Stimulated activated CD4-positive, alpha-beta T cell treated with anti-CD3 and anti-CD28 coated beads, Interleukin-1b, Interleukin-23, amount 100 ng/mL, for 48 hours (primary cell): ENCODE measurements at places on chromosomes 2 and 18.

GRCh38 chr2:70411483-70412125 is 109.7 kb upstream of the FAM136A start:
- no peak for DNase-seq

- DNase-seq, result no peak
Observed at GRCh38 chr2:69299772-69300516, 87.1 kb downstream of the GFPT1 start.

DNA sequence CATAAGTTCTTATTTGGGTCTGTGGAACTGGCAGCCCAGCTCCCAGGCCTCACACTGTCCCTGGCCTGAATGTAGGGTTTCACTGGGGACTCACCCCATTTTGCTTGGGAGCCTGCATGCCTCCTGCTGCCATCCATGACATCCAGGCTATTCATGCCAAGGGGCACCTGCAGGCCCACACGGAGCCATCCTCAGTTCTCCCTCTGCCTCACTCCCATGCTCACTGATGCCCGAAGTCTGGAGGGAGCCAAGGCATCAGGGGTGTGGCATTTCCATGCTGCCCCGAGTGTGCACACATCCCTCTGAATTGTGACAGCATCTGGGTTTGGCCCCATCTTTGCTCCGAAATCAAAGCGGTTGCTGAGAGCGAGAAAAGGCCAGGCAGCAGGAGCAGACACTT is 67.4 kb upstream of the ZNF804A start:
- no peak for DNase-seq

DNA sequence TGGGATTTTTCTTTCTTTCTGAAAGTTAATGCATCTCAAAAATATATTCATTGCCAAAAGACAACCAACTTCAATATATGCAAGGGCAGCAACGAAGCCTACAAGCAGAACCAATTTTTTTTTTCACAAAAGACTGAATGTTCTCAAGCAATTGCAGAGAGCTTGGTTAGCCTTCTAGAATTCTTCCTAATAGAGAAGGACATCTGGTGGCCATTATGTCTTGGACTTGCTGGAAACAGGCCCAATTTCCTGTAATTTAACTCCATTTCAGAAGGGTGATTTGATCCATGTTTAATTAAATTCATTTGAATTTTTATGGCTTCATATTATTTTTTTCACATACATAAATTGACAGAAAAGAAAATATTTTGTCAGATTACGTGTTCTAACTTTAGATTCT is 208.0 kb downstream of the TPGS2 start:
- DNase-seq, result no peak

DNA sequence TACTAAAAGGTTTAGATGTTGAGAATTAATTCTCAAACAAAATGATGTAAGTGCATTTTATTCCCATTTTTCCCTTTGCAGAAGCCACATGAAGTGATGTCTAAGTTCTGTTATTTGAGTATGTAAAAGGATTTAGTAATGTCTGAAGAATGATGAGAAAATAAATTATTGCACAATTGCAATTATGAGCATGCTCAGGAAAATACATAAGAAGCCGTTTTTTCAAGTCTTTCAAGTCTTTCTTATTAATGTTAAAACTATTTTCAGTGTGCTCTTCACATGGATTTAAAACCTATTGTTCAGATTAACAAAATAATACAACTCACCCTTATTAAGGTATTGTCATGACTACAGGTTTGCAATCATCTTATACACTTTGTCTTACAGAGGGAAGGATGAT is 331.4 kb upstream of the NETO1 start:
- no peak for DNase-seq

- DNase-seq, result no peak
Observed at GRCh38 chr2:241855245-241855887, 3.3 kb downstream of the PDCD1 start.

DNA sequence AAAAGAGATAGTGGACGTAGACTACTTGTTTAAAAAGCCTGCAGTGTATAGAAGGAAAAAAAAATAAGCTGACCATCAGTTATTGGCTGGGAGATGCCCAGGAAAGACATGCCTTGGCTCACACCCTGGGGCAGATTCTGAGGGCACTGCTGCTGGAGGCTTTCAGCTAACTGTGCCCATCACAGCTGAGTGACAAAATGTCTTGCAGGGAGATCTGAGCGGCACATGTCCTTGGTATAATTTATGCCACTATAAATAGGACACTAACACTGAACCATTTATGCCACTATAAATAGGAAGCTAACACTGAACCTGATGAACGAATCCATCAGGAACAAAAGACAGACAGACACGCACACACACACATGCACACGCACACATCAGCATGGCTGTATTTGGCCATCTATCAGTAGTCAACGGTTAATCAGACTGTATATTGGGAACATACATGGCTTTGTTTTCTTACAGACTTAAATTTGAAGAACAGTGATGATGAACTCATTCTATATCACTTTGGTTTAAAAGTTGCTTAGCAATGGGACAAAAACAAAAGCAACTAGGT is 68.2 kb upstream of the NOSTRIN start:
- no peak for DNase-seq

DNA sequence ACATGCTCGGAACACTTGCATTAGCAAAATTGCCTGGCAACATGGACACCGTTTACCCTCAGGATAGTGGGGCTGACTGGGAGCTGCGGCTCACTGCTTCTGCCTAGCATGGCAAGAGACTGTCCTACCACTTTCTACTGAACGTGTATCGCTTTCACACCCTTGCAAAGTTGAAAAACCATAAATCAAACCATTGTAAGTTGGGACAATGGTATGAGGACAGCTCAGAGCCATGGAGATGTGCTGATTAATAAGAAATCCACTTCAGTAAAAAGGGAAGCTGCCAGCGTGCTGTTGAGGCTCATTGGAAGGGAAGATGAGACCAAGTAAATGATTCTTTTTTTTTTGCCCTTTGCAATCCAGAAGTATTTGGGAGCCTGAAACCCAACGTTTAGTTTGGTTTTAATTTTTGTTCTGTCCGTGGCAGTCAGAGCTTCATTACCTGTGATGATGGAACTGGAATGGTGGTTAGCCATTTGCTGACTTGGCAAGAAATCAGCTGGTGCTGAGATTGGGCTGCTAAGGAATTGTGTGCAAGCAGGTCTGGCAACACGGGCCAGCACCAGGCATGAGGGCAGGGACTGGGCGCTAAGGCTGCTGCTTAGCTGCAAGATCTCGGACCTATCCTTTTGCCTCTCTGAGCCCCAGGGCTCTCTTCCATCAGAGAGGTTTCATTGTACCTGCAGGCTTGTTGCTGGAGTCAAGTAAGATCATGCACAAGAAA is 75.5 kb upstream of the HS6ST1 start:
- DNase-seq, result no peak

DNA sequence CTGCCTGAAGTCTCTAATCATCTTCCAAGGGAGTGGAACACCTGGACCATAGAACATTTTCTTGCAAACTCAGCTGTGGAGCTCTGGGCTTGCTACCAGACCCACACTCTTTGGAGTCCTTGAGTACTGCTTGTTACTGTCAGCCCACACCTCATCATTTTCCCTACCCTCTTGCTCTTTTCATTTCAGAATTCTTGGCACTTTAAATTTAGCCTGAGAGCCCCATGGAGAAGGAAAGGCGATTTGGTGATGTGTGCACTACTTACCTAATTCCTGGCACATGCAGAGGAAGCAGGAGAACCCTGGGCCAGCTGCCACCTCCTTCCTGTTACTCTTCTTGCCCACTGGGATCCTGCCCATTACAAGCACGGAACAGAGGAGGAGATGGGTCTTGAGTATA is 31.7 kb downstream of the TMEM178A start:
- DNase-seq, result no peak

GRCh38 chr2:64277101-64277849 is 133.1 kb upstream of the PELI1 start:
- no peak for DNase-seq

DNA sequence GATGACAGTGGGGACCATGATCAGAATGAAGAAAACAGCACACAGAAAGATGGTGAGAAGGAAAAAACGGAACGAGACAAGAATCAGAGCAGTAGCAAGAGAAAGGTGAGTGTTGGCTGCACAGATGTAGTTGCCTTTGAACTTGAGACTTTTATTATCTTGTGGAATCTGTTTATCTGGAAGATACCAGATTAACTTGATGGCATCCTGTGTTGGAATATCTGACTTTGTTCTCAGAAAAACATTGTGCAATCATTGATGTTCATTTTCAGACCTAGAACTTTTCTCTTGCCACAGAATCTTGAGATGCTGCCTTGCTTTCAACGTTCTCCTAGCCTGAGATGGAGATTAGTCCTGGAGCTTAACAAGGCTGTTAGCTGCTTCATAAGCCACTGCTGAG is 5.9 kb downstream of the EIF4E2 start:
- DNase-seq, result no peak

DNA sequence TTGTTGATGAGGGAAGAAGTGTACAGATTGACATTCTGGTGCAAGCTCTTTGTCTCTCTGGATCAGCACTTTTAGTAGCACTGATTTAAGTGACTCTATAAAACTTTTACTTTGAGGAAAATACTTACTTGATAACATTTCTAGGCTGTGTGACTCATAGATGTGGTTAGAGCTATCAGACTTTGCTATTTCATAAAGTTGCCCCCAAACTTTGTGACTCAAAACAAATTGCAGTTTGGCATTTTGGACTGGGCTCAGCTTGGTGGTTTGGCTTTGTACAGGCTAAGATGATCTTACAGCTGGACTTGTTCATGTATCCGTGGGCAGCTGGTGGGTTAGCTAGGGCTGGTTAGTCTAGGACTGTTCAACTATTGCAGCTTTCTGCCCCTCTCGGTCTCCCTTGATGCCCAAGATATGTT is 42.1 kb upstream of the GLS start:
- DNase-seq, result peak; percentile 27

GRCh38 chr2:227513113-227513512 is 41.2 kb downstream of the AGFG1 start:
- no peak for DNase-seq
